ENCODE measurements at places on chromosomes 7 and 10.

DNA sequence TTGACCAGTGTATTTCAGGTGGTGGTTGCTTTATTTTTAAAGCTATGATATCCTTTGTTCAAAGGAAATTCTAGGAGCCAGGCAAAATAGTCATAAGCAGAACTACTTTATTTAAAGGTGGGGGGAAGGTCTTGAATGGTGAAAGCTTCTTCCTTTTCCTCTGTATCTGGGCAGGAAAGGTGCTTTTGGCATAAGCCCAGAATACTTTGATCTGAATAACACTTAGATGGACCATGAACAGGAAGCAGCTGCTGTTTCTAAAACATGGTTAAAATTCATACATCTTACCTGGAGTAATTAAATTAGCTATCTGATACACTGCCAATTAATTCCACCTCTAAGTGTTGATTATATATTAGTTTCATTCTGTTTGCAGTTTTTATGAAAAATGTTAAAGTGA, 13.3 kb downstream of the ZNF804B start:
- DNase-seq, result no peak

GRCh38 chr10:17954861-17955260, 3.1 kb downstream of the SLC39A12 start:
- DNase-seq, result no peak

- no peak for DNase-seq
Observed at GRCh38 chr10:132865171-132865631, 77.2 kb downstream of the CFAP46 start.

- no peak for DNase-seq
Observed at GRCh38 chr10:30747633-30748032, 118.1 kb upstream of the LYZL2 start.

GRCh38 chr10:118017071-118017740, 29.5 kb downstream of the RAB11FIP2 start:
- DNase-seq, result no peak

Data from breast epithelium (tissue), 4 donors.